ENCODE measurements at places on chromosomes 4 and X. TPM values are rescaled to one million over a fixed set of nuclear protein-coding genes. Genes with fewer than 3 reads are reported as not detected.

The UBQLN2 gene
- 29.7 TPM for total RNA-seq

The F8A2 gene
- not detected for total RNA-seq

The HSD17B10 gene
- total RNA-seq: 170 TPM

The PPARGC1A gene
- not detected for total RNA-seq

The BGN gene
- total RNA-seq: not detected

The PDE5A gene
- 0.44 TPM for total RNA-seq

The HTT gene
- total RNA-seq: 55.7 TPM

The SMPX gene
- not detected for total RNA-seq

The HTR2C gene
- not detected for total RNA-seq

The FOXP3 gene
- total RNA-seq: 13.0 TPM

The CYTL1 gene
- not detected for total RNA-seq

The FRAS1 gene
- 0.08 TPM for total RNA-seq

The USP17L22 gene
- total RNA-seq: not detected

The TBCK gene
- total RNA-seq: 22.2 TPM

The MAGED4 gene
- not detected for total RNA-seq

The FHIP1A gene
- total RNA-seq: not detected

The NMU gene
- total RNA-seq: not detected

The RBM47 gene
- total RNA-seq: 0.76 TPM

The STAP1 gene
- total RNA-seq: 1.6 TPM

The NPY1R gene
- not detected for total RNA-seq

The GAGE12F gene
- not detected for total RNA-seq

The DUSP21 gene
- total RNA-seq: not detected

The MSL3 gene
- total RNA-seq: 29.8 TPM

The TBL1X gene
- total RNA-seq: 35.5 TPM

The IL13RA2 gene
- not detected for total RNA-seq

The ZFP92 gene
- total RNA-seq: 2.0 TPM

The C1QTNF7 gene
- not detected for total RNA-seq

The HSD17B11 gene
- total RNA-seq: 20.5 TPM

The C4orf54 gene
- not detected for total RNA-seq

The HS6ST2 gene
- 0.19 TPM for total RNA-seq

The MTMR8 gene
- 3.9 TPM for total RNA-seq

The BTK gene
- 0.74 TPM for total RNA-seq

The SAGE1 gene
- total RNA-seq: not detected

The ENPEP gene
- not detected for total RNA-seq

The CDKL2 gene
- 0.53 TPM for total RNA-seq

The YTHDC1 gene
- total RNA-seq: 70.7 TPM

The STOX2 gene
- not detected for total RNA-seq

The SPANXA1 gene
- total RNA-seq: not detected

The MID1 gene
- total RNA-seq: 0.08 TPM

The MTNR1A gene
- total RNA-seq: not detected

The HAND2 gene
- total RNA-seq: not detected

The SYTL5 gene
- not detected for total RNA-seq

The SLIT2 gene
- not detected for total RNA-seq

The C4orf51 gene
- not detected for total RNA-seq

The ETDA gene
- not detected for total RNA-seq

The PLAC8 gene
- 14.5 TPM for total RNA-seq

The TMEM156 gene
- 10.7 TPM for total RNA-seq

The DDX53 gene
- total RNA-seq: not detected

The ALB gene
- not detected for total RNA-seq

The DDIT4L gene
- not detected for total RNA-seq

The GALNTL6 gene
- total RNA-seq: not detected
